Fibroblast of gingiva (primary cell): ENCODE measurements at places on chromosomes 16 and 17.

- DNase-seq, result no peak
These were observed 10.9 kb downstream of the NHERF1 start for GRCh38 chr17:74759243-74759801.

GRCh38 chr17:27559506-27560481, 71.2 kb upstream of the LGALS9 start:
- peak; percentile 81 for DNase-seq

- DNase-seq, result no peak
These were observed 9.0 kb downstream of the NOG start for GRCh38 chr17:56602292-56603130.

- DNase-seq, result no peak
These were observed 33.7 kb downstream of the SRCIN1 start for GRCh38 chr17:38571833-38572668.

DNA sequence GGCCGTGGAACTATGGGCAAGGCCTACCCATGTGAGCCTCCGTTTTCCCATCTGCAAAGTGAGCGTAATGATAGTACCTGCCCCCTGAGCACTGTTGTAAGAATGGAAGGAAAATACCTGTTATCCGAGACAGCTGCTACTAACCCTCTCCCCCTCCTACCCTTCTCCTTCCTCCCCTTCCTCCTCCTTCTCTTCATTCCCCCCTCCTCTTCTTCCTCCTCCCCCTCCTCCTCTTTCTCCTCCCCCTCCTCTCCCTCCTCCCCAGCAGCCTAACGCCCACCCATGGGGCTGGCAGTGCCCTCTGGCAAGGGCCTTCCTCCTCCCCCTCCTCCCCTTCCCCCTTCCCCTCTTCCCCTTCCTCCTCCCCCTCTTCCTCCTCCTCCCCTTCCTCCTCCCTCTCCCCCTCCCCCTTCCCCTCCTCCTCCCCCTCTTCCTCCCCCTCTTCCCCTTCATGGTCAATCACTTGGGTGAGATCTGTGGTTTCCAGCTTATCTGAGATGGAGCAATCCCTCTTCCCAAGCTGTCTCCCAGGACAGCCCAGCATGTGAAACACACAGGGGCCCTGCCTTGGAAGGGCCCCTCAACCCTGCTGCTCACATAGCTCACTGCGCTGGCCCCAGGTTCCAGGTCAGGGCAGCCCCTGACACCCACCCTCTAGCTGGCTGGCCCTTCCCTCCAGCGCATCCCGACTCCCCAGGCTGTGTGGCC, 6.4 kb downstream of the ZFPM1 start:
- no peak for DNase-seq

DNA sequence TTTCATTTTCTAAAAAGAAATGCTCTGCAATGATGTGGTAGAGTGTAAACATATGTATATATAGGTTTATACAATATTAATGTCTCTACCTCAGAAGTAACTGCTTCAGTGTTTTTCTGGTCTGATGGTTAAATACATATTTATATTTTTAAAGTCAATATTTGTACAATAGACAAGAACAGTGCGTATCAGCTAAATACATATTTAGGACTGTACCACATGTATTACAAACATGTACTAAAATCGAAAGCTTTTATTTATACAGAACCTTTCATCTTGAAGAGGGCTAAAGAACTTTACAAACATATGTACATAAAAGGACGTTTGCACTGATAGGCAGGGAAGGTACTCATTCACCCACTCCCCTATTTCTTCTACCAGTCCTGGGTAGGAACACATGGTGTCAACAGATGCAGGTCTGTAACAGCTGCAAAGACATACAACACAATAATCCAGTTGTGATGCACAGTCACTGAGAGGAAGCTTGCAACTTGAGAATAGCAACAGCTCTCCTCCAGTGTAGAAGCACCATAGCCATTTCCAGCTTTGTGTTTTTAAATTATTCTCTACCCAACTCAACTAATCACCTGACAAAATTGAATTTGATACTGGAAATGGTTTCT, 206.9 kb upstream of the C17orf78 start:
- no peak for DNase-seq
